ENCODE measurements at places on chromosomes 3 and 15.

GRCh38 chr3:71695000-71695482 is 30.2 kb downstream of the EIF4E3 start:
- no peak for DNase-seq

DNA sequence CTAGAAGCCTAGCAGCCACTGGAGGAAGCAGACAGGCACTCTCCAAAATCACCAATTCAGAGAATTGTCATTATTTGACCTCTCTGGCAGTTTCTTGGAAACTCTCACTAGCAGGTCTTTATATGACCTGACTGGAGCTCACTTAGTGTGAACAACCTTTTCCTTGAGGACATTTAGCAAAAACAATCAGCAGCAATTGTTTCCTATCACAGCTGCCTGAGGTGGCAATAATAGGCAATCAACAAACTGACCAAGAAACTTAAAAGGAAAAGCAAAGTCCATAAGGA is 162.4 kb upstream of the STT3B start:
- no peak for DNase-seq

GRCh38 chr3:142022381-142022780 is 127.0 kb downstream of the TFDP2 start:
- peak; percentile 86 for DNase-seq

- DNase-seq, result no peak
Observed at GRCh38 chr3:171459137-171459941, 866 bp downstream of the TNIK start.

DNA sequence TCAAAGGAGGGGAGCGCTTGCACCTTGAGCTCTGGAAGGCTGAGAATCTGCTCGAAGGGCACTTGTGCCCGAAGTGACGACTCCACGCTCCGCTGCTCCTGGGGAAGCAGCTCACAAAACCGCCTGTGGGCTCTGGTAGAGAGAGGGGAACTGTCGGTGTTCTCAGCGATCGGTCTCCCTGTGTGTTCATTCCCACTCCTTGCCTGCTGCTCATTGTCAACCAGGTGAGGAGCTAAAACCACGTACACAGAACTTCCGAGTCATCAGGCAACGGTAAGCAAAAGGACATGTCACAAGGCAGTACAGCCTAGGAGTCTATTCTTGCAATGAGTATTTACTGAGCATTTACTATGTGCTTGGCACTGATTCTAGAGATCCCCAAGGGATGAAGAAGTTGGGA is 1.5 kb downstream of the CIB1 start:
- no peak for DNase-seq

GRCh38 chr3:28544236-28544635 is 195.6 kb upstream of the AZI2 start:
- DNase-seq, result no peak

DNA sequence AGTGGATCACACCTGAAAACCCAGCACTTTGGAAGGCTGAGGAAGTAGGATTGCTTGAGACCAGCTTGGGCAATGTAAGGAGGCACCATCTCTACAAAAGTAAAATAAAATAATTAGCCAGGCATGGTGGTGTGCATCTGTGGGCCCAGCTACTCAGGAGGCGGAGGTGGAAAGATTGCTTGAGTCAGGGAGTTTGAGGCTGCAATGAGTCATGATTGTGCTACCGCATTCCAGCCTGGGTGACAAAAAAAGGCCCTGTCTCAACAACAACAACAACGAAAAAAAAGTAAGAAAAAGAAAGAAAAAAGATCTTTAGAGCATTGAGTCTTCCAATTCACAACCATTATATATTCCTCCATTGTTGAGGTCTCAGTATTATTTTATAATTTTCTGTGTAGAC is 192.4 kb upstream of the DPH6 start:
- no peak for DNase-seq

DNA sequence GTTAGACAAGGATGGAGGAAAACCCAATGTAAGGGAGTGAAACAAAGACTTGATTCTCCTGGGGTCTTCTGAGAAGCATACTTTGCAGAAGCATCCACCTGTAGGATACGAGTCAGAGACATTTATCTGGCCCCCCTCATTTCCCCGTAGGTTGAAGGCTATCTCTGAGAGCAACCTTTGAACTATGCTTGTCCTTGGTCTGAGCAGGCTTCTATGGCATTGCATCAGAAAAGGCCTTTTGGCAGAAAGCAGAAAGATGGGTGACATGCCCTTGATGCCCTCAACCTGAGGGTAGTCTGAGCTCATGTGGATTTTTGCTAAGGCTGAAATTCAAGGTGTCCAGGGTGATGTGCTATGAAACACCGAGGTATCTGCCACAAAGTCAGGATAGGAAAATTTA is 131.6 kb upstream of the SGO1 start:
- DNase-seq, result no peak

DNA sequence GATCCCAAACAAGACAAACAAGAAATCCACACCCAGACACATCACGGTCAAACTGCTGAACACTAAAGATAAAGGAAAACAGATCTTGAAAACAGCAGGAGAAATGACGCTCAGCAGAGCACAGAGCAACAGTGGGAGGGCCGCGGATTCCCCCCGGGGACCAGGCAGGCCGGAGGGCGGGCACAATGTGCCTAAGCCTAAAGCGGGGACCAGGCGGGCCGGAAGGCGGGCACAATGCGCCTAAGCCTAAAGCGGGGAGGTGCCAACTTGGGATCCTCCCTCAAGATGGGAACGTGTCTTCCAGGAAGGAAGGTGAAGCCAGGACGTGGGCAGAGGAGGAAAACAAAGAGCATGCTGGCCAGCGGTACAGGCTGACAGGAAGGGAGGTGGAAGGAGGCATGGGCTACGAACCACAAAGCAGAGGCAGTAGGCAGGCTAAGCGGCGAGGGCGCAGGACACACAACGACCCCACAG is 31.1 kb downstream of the CYFIP1 start:
- DNase-seq, result no peak

- no peak for DNase-seq
Observed at GRCh38 chr3:14147066-14147435, 22.2 kb downstream of the TMEM43 start.

GRCh38 chr15:40928821-40929659 is at the start of gene DLL4:
TSS of gene DLL4 (plus strand) at chr15:40929340. CDS start at chr15:40929669, 329 bp downstream.
- no peak for DNase-seq

- DNase-seq, result no peak
Observed at GRCh38 chr3:12336099-12336498, 47.2 kb downstream of the PPARG start.

GRCh38 chr3:22691407-22691806 is 511.7 kb upstream of the UBE2E2 start:
- DNase-seq, result no peak

DNA sequence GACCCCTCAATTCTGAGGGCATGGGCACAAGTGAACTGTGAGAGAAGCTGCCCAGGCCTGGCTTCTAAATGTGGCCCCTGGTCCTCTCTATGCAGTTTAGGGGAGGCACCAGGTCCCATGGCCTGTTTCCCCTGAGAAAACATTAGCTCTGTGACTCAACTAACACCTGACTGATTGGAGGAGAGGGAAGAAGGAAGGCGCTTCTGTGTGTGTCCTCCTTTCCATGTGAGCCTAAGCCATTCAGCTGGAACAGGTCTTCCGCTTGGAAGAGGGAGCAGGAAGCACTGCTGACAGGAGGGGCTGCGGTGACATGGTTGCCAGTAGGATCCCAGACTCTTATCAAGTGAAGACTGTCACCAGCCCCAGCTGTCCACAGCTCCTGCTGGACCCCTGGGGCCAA is 79.5 kb downstream of the MYLK start:
- no peak for DNase-seq

- no peak for DNase-seq
Observed at GRCh38 chr3:132435224-132435910, 18.1 kb downstream of the DNAJC13 start.

DNA sequence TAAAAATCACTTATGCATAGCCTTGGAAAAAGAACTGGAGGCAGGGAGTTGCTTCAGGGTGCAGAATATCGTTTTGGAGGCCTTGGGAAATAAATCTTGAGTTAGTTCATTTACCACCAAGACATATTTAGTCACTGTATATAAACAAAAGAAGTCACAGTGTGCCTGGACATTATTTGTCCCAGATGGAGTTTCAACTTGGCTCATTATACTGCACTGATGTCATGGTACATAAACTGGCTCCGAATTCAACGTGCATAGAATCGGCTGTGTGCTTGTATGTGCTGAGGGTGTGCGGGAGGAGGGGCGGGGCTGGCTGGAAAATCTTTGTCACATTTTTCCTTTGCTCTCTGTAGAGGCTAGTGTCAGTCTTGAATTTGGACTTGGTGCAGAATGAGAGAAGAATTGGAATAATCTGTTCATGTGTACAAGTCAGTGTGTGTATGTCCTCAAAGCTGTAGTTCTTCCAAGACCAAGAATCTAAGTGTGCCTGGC is 86.6 kb downstream of the FNDC3B start:
- no peak for DNase-seq

GRCh38 chr3:38111201-38111600 is 25.7 kb downstream of the ACAA1 start:
- no peak for DNase-seq

GRCh38 chr15:71091601-71092000 is 23.7 kb upstream of the THSD4 start:
- DNase-seq, result no peak

- no peak for DNase-seq
Observed at GRCh38 chr3:102089904-102090720, 240.8 kb downstream of the NFKBIZ start.

DNA sequence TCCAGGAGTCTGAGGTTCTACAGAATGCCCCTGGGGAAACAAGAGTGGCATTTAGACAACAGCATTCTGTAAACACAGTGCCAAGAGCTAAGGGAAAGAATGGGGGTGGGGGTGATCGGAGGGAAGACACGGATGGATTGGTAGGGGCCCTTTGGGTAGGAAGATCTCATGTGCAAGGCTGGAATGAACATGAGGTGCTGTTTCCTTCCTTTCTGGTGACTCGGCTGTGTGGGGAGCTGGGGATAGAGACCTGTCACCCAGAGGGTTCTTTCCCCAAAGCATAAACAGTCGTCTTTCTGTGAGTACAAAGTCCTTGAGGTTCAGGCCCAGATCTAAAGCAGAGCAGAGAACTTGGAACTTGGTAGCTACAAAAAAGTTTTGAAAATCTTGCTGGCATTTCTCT is 11.7 kb downstream of the TPM1 start:
- DNase-seq, result no peak

- no peak for DNase-seq
Observed at GRCh38 chr15:63059075-63059474, 16.5 kb downstream of the TPM1 start.

- DNase-seq, result peak; percentile 15
Observed at GRCh38 chr15:36691579-36692357, 112.3 kb downstream of the CDIN1 start.

GRCh38 chr3:140020541-140020940 is 85.6 kb downstream of the CLSTN2 start:
- DNase-seq, result no peak

- DNase-seq, result no peak
Observed at GRCh38 chr3:64992530-64993285, 304.9 kb upstream of the ADAMTS9 start.

DNA sequence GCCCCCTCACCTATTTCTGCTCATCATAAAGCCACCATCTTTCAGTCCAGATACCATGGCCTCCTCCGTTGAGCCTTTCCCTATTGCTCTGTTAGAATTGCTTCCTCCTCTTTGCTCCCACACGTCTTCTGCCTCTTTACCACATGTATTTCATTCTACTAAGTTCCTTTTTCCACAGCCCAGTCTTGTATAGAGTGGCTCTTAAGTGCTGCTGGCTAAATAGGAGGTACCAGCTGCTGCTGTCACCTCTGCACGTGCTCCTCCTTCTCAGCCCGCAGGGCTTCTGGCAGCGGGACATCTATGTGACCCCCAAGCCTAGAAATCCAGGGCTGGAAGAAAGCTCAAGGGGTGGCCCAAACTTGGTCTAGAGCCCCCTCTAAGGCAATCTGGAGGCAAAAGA is 38.8 kb upstream of the PLXND1 start:
- DNase-seq, result no peak

- DNase-seq, result no peak
Observed at GRCh38 chr3:36874424-36874823, 70.4 kb downstream of the TRANK1 start.

DNA sequence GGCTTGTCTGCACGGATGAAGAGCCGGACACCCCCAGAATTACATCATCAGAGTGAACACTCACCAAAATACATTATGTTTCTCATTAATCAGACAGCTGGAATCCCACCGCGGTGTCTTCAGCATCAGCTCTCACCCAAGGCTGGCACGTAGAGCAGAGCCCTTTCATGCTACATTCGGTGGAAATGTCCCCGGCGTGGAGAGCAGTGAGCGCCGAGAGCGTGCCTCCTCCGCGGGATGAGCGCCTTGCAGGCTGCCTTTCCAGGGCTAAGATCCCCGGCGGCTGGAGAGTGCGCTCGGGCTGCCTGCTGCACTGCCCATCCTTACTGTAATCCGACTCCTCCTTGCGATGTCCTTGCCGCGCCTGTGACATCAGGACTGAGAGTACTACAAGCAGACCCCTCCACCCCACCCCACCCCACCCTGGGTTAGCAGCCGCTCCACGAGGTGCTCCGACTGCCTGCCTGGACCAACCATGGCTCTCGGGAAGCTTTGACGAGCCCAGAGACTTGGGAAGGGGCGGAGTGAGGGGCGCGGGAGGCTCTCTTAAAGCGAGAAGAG is at the start of gene ZNF385D:
TSS of gene ZNF385D (minus strand) at position 380 of the 561 bp plus-strand sequence. CDS start at position 86, 294 bp downstream.
- no peak for DNase-seq

DNA sequence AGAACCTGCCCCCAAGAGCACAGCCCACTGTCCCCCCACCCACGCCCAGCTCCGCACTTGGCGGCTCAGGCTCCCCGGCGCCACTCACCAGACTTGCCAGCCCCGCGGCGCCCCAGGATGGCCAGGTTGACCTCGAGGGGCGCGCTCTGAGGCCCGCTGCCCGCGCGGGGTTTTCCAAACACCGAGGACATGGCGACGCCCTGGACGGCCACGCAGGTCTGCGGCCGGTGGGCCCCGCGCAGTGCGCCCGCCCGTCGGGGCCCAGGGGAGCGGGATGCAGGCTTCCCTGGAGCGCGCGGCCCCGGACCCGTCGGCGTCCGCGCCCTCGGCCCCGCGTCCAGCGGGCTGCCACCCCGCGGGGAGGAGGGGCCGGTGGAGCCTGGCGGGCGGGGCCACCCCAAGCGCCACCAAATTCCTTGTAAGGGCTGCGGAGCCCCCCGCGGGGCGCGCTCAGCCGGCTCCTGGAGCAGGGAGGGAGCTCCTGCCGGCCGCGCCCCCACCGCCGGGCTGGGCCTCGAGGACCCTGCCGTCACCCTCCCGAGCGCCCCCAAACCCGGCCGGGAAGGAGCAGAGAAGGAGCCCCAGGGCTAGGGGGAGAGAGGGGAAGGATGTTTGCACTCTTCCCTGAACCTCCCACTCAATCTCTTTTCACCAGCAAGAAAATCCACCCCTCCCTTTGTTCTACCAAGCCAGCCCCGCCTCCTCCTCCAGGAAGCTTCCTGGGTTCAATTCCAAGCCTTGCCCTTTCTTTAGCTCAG is at the start of gene RASL12:
TSS of gene RASL12 (minus strand) at position 347 of the 758 bp plus-strand sequence. CDS start at position 191, 156 bp downstream.
- no peak for DNase-seq

GRCh38 chr3:30449290-30449632 is 157.1 kb upstream of the TGFBR2 start:
- DNase-seq, result no peak
